ENCODE measurements at places on chromosomes 7 and 10.

GRCh38 chr10:122303271-122304053, 32.4 kb downstream of the BTBD16 start:
- no peak for DNase-seq

- no peak for DNase-seq
Observed at GRCh38 chr7:116443101-116443523, 56.4 kb upstream of the CAV2 start.

DNA sequence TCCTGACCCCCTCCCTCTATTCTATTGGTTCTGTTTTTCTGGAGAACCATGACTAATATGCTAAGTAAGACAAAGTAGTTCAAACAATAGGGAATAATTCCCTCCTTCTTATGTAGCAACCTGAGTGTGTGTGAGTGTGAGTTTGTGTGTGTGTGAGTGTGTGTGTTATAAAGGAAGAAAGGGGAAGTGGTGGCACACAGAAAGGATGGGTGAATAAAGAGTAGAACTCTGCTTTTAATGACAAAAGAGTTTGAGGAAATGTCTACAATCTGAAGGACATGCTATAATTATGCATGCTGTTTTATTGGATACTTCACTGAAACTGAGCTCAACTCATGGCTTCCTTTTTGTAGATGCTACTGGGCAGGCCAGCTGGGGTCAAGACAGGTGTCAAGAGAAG, 489.5 kb downstream of the REEP3 start:
- DNase-seq, result no peak

GRCh38 chr10:129880191-129880870, 83.7 kb downstream of the EBF3 start:
- DNase-seq, result no peak

GRCh38 chr10:132764108-132764507, 21.8 kb downstream of the NKX6-2 start:
- DNase-seq, result no peak

DNA sequence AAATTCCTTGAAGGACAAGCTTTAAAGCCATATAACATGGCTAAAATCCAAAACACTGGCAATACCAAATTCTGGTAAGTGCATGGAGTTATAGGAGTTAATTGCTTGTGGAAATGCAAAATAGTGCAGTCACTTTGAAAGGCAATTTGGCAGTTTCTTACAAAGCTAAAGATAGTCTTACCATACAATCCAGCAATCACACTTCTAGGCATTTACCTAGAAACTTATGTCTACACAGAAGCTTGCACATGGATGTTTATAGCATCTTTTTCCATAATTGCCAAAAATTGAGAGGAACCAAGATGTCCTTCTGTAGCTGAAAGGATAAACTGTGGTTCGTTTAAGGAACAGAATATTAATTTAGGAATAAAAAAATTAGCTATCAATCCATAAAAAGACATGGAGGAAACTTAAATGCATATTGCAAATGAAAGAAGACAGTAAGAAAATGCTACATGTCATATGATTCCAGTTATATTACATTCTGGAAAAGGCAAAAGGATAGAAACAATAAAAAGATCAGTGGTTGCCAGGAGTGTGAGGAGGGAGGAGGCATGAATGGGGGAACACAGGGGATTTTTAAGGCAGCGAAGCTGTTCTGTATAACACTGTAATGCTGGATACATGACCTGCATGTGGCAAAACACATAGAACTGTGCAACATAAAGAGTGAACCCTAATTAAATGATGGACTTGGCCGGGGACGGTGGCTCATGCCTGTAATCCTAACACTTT, 51.9 kb downstream of the GNAT3 start:
- DNase-seq, result no peak

DNA sequence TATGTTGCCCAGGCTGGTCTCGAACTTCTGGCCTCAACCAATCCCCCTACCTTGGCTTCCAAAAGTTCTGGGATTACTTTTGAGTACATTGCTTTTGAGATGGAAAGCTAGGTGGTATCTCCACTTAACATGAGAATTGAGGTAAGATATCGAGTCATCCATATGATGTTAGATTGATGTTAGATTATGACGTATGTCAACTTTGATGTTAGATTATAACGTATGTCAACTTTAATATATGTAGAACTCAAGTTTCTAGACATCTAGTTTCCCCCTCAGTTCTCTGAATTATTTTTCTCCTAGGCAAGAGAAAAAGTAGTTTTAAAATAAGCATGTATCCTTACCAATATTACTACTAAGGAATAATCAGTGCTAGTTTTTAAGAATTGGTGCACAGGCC, 20.0 kb downstream of the SHOC2 start:
- no peak for DNase-seq

GRCh38 chr7:127884066-127884559, 147.1 kb downstream of the LRRC4 start:
- DNase-seq, result no peak

- DNase-seq, result peak; percentile 48
Observed at GRCh38 chr10:103605359-103606096, 112.0 kb downstream of the NEURL1 start.

DNA sequence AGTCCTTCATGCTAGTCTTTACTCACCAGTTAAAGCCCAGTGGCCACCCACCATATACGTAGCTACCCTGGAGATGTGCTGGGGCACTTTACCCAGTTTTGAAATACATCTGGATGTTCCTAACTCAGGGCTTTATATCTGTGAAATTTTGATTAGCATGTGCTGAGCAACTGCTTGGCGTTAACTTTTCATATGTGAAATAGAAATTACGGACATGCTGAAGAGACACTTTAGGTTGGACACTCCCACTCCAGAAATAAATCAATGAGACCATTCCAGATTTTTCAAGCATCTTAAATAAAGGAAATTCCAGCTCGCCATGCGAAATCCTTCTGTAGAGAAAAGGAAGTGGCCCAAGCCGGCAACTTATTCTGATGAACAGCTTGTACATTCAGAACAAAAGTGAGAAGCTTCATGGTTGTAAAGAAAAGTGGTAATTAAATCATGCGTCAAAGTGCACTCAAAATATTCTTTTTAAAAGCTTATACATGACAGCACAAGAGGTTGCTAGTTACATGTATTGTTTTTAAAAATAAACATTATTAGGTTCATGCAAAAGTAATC, 153.5 kb upstream of the ITGB1 start:
- no peak for DNase-seq

GRCh38 chr7:81761821-81762220, 8.0 kb downstream of the HGF start:
- DNase-seq, result no peak
